ENCODE measurements at places on chromosomes 4 and X.
A peak's percentile ranks its signal among the peaks of the same experiment; 100 is the strongest.

DNA sequence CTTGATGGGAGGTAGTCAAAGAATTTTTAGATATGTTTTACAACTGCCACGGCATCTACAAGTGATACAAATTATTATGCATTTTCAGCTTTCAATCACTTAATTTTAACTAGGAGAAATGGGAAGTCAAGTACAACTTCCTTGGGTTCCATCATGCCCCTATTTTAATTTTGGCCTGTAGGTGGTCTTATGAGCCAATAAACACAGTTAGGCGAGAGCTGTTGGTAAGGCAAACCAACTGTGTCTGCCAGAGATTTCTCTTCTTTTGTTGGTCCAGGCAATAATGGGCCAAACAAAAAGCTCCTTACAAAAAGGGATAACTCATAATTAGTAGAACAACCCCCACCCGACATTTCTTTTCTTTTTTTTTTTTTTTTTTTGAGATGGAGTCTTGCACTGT is 63.3 kb upstream of the ARX start:
- no peak for DNase-seq

GRCh38 chrX:64202808-64203325 is 2.6 kb downstream of the AMER1 start:
- DNase-seq = no peak

DNA sequence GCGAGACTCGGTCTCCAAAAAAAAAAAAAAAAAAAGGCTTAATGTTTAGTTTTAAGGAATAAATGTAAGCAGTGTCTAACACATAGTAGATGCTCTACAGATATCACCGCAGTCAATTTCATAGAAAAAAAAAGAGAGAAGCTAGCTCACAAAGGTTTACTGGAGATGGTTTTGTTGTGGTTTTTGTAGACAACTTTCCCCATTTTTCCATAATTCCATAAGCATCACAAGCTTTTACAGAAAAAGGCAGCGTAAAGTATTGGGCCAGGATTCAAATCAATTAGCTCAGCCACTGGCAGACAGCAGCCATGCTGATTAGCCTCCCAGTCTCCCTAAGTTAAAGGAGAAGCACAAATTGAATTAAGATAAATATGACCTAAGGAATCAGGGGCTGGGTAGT is 1.5 kb downstream of the GRSF1 start:
- peak; percentile 18 for DNase-seq

DNA sequence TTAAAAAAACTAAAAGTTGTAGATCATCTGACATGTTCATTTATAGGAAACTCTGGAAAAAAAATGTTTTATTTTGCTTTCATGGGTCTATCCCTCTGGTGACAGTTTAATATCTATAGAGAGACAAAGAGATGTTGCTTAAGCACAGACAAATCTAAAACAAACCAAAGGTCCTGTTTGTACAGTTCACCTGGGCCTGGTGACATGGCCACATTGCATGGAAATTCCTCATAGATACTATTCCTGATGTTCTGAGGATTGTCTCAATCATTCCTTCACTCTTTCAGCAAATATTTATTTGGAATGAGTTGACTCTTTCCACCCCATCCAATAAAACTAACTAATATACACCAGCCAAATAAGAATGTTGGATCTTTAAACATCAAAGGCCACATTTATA is 259.1 kb upstream of the NOCT start:
- no peak for DNase-seq

DNA sequence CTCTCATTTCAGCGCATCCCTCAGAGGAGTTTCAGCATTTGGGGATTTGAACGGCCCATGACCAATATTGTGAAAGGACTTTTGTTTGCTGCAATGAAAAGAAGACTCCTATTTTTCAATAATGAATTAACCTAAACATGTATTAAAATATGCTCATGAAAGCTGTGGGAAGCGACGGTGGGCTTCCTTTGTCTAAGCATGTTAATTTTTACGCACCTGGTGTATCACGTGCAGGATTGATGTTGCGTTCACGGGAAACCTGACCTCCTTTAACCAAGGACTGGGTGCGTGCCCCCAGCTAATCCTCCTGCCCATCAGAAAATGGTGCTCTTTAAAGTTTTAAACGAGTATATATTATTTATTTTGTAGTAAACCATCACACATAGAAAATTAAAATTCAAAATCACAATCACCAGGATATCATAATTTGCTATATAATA is 590 bp upstream of the CCDC110 start:
- no peak for DNase-seq

DNA sequence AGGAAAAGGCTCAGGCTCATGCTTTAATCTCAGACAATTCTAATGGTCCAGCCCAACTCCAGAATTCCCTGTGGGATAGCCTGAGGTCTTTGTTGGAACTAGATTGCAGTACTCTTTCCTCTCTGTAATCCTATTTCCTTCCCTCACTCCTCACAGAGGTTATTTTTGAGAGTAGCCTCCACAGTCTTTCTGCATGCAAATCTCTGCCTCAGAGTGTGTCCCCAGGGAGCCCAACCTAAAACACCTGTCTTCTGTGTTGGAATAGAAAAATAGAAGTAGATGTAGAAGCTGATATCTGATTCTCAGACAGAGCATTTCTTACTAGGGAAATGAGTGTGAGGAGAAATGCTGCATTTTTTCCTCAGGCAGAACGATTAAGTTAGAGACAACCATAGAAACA is 915.5 kb upstream of the EPHA5 start:
- no peak for DNase-seq

DNA sequence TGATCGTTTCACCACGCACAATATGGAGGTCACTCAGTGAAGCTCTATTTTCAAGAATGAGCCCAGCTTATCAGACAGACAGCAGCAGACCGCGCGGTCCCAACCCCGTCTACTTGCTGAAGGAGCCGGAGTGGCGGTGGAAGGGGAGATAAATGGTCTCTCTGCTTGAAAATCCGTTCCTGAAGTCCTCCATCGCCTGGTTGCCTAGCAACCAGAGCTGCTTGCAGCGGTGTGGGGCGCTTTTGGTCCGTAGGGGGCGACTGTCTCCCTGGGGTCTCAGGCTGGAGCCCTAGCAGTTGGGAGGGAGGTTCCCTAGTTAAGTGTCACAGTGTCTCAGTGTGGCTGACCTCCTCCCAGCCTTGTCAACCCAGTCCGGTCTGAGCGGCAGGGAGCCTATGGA is 8.3 kb upstream of the DLG3 start:
- no peak for DNase-seq

DNA sequence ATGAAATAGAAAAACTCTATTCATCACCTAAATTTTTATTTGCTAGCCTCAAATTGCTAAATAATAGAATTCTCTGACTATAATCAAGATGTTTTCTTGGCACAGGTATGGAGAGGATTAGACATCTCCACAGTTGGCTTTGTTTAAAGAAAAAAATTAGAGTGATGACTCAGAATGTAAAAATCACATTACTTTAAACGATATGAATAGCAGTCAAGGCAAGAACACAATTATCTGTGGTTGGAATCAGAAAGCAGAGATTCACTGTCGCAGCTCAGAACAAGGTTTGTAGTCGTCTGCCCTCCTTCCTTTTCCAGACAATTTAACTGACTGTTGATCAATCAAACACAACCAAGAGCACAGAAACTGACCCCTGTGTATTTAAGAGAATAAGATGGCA is 32.2 kb upstream of the CCKAR start:
- DNase-seq = no peak

DNA sequence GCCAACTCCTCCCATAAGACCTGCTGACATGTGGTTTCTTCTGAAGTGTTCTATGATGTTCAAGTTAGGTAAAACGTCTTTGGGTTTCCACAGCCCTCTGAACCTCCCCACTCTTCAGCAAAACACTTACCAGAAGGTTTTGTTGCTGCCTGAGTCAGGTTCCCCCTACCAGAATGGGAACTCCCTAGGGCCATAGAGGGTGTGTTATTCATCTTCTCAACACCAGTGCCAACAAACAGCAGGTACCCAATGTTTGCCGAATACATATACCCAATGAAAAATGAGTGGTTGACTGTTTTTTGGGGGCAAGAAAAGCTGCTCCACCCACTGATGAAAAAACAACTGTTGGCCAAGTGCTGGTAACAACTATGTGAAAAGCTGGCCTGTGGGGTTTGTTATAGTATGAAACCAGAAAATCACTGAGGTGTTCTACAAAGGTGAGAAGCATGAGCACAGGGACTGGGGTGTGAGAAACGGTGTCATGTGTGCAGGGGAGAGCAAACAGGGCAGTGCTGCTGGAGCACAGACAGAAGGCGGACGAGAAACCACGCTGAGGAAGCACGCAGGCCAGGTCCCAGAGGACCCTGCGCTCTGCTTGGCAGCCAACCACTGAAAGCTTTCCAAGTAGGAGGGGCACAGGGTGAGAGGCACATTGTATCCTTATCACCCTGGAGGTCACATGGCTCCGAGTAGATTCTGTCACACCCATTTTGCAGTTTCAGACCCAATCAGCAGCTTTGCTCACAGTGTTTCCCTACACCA is 28.8 kb downstream of the ATP8A1 start:
- DNase-seq = no peak

DNA sequence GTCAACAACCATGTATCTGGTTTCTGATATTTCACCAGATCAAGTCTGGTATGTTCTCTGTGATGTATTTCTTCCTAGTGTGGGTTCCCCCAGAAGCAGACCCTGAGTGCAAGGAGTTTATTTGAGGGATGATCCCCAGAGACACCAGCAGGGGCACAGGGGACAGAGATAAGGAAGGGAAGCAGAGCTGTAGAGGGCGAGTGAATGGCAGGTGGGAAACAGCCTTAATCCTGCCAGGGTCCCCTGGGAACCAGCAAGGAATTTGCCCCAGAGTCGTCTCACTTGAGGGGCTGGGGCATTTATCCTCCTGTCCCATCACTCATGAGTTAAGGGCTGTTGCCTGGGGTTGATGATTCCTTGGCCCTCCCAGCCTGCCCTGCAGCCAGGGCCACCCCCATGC is 206.4 kb upstream of the BCOR start:
- no peak for DNase-seq

DNA sequence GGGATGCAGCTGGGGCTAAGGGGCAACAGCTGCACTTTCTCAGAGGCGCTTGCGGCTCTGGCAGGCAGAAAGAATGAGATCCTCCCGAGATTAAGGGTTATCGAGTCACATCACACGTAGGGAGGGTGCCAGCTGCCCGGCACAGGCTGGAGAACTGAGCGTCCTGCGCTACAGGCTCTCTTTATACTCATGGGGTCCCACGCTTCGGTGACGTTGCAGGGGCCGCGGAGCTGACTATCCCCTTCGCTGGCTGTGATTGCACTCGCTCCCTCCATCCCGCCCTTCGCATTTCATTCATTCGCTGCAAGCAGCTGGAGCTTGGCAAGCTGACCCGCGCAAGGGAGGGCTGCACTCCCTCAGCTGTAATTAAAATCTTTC is at the start of gene TACR3:
Gene TACR3 (minus strand): TSS at position 156 of the 378 bp plus-strand sequence. CDS start 310 bp downstream, outside the sequence.
- peak; percentile 6 for DNase-seq

- DNase-seq = peak; percentile 15
Observed at GRCh38 chrX:134460862-134461220, 876 bp downstream of the HPRT1 start.

DNA sequence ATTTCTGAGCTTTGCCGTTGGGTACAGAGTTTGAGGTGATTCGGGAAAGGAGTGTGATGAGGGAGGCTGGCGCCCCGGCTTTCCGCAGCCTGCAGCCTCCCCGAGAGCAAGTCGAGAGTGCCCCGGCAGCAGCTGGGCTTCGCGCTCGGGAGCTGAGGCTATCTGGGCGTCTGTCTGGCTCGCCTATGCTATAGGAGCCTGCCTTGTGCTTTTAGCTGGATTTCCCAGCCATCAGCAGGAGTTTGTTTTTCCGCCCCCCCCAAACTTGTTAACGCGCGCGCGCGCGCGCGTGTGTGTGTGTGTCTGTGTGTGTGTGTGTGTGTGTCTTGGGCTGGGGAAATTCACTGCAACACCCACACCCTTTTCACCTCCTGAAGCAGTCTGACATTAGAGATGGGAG is 765 bp upstream of the DGKK start:
- no peak for DNase-seq

DNA sequence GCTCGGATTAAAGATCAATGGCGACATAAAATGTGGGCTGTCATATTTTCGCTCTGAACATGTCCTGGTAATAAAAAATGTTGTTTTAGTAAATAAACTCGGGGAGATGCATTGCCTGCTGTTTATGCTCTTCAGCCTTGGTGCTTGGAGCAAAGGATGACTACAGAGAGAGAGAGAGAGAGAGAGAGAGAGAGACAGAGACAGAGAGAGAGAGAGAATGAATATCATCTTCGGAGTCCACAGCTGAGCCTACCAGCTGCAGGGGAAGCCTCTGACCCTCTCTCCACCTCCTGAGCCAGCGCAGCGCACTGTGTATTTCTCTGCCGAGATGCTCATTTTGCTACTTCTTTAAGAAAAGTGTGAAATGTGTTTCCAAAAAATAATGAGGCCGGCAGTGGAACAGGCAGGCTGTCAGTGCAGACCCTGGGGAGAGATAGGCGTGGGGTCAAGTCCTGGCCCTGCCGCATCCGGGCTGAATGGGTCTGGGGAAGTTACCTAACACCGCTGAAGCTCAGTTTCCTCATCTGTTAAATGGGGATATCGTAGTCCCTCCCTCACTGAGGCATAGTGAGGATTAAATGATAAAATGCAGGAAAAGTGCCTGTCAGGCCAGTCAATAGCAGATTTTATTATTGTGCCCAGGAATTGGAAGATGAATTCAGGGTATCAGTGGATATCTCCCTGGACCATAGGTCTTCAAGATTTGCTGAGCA is 58.5 kb upstream of the LGI2 start:
- no peak for DNase-seq

GRCh38 chrX:108399418-108400165 is 38.6 kb downstream of the COL4A6 start:
- DNase-seq = no peak

DNA sequence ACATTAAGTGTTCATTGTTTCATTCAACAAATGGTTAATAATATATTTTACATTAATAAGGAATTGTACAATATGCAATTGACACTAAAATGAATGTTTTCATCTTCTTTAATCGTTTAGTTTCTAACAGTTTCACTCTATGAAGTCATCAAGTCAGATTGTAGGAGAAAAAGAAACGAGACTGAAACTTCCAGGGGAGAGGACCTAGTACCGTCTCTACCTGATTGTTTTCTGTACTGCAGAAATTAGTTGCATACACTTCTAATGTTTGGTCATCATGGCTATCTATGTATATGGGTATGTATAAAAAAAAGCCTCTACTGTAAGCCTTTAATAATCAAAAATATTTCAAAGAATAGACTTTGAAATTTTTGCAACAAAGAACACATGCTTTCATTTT is 1350.9 kb downstream of the ARAP2 start:
- no peak for DNase-seq

GRCh38 chrX:110755611-110756010 is 40.0 kb downstream of the CHRDL1 start:
- no peak for DNase-seq

- no peak for DNase-seq
Observed at GRCh38 chr4:13117185-13117584, 367.0 kb downstream of the RAB28 start.

- no peak for DNase-seq
Observed at GRCh38 chrX:138127314-138127713, 561.4 kb downstream of the ZIC3 start.

GRCh38 chrX:52261125-52261462 is 76.4 kb downstream of the MAGED4 start:
- DNase-seq = no peak

- peak; percentile 54 for DNase-seq
Observed at GRCh38 chr4:12492730-12493393, 991.3 kb downstream of the RAB28 start.

Measured in small intestine (tissue), 16 donors.